ENCODE measurements at places on chromosomes 2 and 18. TPM values are rescaled to one million over a fixed set of nuclear protein-coding genes. Genes with fewer than 3 reads are reported as not detected.

Gene AGXT
- not detected for total RNA-seq

Gene KCNE4
- total RNA-seq = 4.1 TPM

Gene FABP1
- not detected for total RNA-seq

GRCh38 chr18:76835380-76835779 is 13.0 kb downstream of the ZNF236 start:
- no peak for DNase-seq

DNA sequence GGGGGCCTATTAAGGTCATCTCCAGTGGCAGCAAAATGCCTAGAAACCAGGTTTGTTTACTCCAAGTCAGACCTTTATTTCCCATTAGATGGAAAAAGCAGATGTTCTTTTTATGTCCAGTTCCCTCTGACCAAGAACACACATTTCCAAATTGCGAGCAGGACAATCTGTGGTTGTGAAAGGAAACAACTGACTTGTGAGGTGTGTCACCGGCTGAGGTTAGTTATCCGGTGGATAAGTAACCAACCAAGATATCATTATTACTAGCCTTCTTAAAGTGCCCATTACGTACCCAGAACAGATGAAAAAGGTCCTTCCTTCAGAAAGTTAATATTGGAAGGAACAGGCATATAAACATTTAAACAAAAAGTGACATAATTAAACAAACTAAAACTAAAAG is 112.9 kb downstream of the THADA start:
- no peak for DNase-seq

GRCh38 chr2:45678791-45679348 is 27.4 kb downstream of the PRKCE start:
- no peak for DNase-seq

DNA sequence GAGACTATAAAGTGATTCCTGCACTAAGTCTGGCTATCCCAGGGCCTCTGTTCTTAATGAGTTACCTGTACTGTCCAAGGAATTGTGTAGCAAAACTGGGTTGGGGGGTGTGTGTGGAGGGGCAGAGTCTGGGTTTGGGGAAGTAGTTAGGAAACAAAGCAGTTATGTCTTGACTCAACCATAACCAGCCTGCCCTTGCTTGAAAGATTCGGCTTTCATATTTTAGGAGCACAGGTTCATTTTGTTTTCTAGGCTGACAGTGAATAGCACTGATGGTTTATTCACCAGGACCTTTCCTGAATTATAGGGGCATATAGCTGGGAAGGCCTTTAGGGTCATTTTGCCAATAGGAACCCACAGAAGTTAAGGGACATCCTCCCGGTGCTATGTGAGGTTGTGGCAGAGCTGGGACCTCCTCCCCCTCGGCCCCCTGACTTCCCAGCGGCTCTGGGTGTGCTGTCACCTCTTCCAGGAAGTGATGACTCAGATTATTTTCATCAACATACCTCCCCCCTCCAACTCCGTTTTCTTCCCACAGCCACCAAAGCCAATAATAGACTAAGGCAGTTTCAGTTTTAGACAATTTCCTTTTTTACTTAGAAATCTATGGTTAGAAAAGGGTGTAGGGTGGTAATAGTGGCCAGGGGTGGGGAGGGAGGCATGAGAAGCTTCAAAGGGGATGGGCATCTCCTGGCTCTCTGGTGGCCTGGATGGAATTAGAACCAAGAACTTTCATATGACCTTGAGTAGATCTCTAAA is 44.8 kb downstream of the SETBP1 start:
- DNase-seq = peak; percentile 50

GRCh38 chr2:118232796-118233195 is 144.5 kb downstream of the INSIG2 start:
- no peak for DNase-seq

DNA sequence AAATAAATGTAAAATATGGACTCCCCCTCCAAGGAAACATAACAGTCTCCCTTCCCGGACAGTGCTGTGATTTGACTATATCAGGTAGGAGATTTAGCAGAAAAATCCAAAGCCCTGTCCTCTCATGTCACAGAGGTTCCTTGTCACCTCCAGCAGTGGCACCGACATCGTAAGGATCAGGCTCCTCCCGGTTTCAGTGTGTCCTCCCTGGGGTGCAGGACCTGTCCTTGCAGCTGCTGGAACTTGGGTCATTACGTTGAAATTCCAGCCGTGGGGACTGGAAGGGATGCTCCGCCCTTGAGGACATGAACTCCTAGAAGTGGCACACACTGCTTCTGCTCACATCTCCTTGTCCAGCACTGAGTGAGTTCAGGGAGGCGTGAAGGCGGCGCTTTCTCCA is 101.1 kb upstream of the ODC1 start:
- no peak for DNase-seq

Measured in lower leg skin (tissue), 4 donors.